ENCODE measurements at places on chromosomes 5 and 9.

DNA sequence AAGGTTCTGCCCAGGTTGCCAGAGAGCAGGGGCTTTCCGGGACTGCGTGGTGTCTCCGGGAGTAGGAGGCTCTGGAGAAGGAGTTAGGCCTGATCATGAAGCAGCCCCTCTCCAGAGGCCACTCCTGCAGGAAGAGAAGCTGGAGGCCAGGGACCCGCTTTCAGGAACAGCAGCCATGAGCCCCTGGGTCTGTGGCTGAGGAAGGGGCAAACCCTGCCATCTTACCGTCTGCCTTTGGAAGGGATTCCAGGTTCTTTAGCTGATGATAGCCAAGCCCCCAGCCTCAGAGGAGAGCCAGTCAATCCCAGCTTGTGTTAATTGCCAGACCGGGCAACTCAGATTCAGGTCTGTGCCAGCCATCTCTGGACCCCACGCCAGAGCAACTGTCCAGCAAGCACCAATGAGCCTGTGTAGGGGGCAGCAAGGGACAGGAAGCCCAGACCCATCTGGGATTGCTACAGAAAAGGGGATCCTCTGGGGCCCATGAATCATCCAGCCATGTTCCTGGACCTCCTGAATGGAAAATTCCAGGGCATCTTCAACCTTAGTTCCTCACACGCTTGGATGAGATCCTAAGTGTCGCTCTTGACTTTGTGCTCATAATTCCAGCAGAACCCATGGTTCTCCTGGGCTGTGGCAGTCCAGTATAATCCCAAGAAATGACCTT lies 42.7 kb upstream of the MVB12B start:
- DNase-seq, result no peak

GRCh38 chr5:132480042-132480441 lies 10.5 kb downstream of the IRF1 start:
- DNase-seq, result no peak

DNA sequence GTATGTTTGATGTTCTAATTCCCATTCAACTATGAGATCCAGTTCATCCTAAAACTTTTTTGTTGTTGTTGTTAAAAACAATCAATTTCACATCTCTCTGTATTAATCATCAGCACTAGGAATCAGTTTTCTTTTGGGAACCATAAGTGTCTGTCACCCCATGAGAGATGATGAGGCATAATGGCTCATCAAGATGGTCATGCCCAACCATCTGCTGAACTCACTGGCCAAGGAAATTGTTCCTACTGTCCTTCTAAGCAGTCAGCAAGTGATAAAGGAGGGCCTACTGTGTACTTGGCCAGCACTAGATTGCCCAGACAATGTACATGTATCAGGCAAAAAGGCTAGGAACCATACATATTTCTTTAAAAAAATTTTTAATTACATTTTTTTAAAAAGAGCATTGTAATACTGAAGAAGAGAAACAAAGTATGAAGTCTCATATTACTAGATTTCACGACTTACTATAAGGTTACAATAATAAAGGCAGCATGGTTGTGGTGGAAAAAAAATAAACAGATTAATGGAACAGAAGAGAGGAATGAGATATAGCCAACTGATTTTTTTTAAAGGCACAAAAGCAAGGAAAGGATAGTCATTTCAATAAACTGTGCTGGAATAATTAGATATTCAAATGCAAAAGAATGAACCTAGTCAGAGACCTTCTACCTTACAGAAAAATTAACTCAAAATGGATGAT lies 458.3 kb downstream of the SPOCK1 start:
- DNase-seq, result no peak

GRCh38 chr5:141465351-141465750 lies 10.4 kb upstream of the PCDHGC3 start:
- DNase-seq, result no peak

GRCh38 chr5:138946831-138947560 lies 71.9 kb upstream of the LRRTM2 start:
- no peak for DNase-seq

GRCh38 chr9:107932046-107932445 lies 442.5 kb upstream of the KLF4 start:
- no peak for DNase-seq

Data from COLO829 (cell line).